ENCODE measurements at places on chromosomes 2 and 18. TPM values are rescaled to one million over a fixed set of nuclear protein-coding genes. Genes with fewer than 3 reads are reported as not detected.

DNA sequence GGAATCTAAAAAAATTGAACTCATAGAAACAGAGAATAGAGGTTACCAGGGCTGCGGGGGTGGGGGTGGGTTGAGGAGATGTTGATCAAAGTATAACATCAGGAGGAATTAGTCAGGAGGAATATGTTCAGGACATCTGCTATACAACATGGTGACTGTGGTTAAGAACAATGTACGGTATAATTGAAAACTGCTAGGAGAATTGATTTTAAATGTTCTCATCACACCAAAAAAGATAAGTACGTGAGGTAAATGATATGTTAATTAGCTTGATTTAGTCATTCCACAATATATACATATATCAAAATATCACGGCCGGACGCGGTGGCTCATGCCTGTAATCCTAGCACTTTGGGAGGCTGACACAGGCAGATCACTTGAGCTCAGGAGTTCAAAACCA, 140.2 kb downstream of the MTCL1 start:
- no peaks in the 10 kb centered on the region for H3K4me1 ChIP-seq
- H3K36me3 ChIP-seq: no peaks in the 10 kb centered on the region
- no peak overlapping the region for H3K27ac ChIP-seq

The SERPINB10 gene
- not detected for polyA plus RNA-seq

- no peak overlapping the region for H3K27ac ChIP-seq
- peaks cover 2% of the 10 kb centered on the region for H3K4me1 ChIP-seq
- H3K4me3 ChIP-seq: no peak overlapping the region
- H3K27me3 ChIP-seq: peaks cover 3% of the 10 kb centered on the region
- DNase-seq: no peak
- no peaks in the 10 kb centered on the region for H3K36me3 ChIP-seq
Observed at GRCh38 chr2:11540148-11540995, 6.5 kb downstream of the GREB1 start.

GRCh38 chr18:66553824-66554223, 50.1 kb downstream of the CDH19 start:
- H3K27me3 ChIP-seq: no peaks in the 10 kb centered on the region
- no peak for DNase-seq
- no peaks in the 10 kb centered on the region for H3K4me1 ChIP-seq

The ACOXL gene
- 0.07 TPM for polyA plus RNA-seq

The ADNP2 gene
- polyA plus RNA-seq: 15.6 TPM

DNA sequence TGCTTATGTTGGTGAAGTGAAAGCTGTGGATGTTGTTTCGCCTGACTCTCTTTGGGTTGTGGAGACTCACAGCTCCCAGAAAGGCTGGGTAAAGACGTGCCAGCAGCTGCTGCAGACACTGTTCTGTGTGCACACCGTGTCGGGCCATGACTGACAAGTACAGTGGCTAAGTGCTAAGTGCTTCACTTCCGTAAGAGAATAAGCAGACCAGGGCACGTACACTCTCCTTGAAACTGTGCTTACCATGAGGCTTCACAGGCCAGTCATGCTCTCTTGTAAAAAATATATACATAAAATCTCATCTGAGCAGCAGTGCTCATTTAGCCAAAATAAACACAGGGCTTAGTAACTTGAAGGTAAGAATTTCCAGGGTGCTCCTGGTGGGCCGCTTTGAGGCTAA, 86.0 kb downstream of the NRP2 start:
- peak overlapping the region; percentile 42 for H3K27ac ChIP-seq
- no peaks in the 10 kb centered on the region for H3K36me3 ChIP-seq
- no peaks in the 10 kb centered on the region for H3K27me3 ChIP-seq

The ZNF397 gene
- polyA plus RNA-seq: 43.5 TPM
